CD4-positive, CD25-positive, alpha-beta regulatory T cell (primary cell): ENCODE measurements at places on chromosomes 3 and 15.

GRCh38 chr3:166110102-166110501, 272.9 kb upstream of the BCHE start:
- no peak for DNase-seq

- no peak for DNase-seq
Observed at GRCh38 chr3:53142986-53143385, 12.8 kb upstream of the RFT1 start.

DNA sequence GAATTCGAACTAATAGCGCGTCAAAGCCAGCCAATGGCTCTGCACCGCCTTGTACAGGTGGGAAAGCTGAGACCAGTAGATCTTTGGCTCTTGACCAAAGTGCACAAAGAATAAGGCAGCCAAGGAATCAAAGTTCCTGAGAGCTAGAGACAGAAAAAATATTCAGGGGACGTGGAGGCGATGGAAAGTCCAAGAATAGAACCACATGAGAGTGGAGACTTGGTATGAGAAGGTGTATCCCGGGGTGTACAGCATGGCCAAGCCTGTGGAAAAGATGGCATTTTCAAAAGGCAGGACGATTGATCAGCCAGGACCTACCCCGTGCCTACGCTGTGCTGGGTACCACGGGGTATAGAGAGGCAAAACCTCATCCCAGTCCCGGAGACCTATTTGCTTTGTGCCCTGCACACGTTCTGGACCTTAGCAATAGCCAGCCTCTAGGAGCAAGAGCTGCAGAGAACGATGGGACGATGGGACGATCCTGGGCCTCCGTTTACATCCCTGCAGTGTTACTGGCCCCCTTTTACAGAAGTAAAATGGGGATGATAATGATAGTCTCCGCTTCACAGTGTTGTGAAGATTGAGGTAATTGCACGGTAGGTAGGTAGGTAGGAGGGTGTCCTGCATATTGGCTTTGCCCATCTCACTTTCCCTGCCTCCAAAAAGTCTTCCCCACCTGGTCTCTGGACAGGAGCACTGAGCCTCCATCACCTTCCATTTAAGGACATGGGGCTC, 583 bp upstream of the RBSN start:
- DNase-seq: no peak

DNA sequence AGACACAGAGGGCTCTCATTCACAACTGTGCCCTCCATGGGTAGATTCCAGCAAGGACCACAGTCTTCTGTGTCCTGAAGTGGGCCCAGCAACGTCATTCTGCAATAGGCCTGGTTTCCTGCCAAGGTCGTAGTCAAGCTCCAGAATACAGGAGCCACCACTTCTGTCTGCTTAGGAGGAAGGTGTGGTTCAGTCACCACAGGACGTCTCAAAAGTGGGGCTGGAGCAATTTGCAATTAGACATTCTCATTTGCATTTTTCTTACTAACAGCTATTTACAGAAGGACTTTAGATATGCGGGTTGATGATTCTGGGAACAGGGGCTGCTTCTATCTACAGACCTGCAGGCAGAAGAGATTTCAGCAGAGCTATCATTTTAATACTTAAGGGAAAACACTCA, 58.7 kb upstream of the MYRIP start:
- DNase-seq: no peak

- DNase-seq: no peak
Observed at GRCh38 chr15:80967991-80968510, 21.6 kb downstream of the MESD start.

DNA sequence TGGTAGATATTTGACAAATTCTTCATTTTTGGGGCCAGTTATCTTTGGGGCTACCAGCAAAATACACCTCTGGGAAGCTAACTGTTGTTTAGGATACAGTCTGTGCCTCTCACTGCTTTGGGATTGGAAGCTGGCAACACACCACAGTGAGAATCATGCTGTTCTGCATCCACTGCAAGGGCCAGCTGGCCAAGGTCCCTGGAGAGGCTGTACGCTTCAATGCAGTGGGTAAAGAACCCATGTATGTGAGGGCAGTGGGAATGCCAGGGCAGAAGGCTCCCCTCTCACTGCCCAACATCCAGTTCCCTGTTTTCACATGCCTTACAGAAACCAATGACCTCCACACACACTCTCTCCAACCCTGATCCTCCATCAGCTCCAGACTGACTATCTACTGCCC, 20.1 kb downstream of the ZDHHC3 start:
- no peak for DNase-seq

DNA sequence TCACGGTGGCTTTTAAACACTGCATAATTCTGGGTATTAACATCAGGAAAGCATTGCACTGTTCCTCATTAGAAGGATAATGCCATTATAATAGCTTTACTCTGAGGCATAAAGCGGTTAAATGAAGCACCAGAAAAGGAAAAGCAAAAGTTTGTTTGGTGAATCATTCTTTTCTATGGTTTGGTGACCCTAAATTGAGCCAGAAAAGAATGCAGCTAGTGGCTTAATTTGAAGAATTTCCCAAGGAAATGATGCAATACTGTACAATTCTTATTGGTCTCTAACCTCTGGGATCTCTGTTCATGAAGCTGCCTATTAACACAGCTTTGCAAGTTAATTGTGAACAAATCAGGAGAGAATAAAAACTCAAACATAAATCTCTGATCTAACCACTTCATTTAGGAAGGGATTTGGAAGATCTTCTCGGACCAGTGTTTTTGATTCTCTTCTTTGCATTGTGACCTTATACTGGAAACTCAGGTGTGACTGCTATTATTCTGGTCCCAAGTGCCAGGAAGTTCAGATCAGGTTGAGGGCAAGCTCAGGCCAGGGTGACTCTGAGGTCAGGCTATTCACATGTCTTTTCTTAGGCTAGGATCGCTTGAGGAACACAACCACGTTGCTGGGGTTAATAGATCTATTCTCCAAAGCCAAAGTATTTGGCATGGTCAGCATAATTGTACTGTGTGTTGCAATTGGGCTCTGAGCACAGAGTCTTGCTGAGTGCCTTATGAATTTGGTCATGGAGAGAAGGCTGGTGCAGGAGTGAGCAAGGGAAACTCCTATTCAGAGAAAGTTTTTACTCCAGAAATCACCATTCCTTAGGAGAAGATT, 11.3 kb upstream of the DLG1 start:
- no peak for DNase-seq

GRCh38 chr3:9028134-9028533, 64.9 kb upstream of the RAD18 start:
- no peak for DNase-seq

DNA sequence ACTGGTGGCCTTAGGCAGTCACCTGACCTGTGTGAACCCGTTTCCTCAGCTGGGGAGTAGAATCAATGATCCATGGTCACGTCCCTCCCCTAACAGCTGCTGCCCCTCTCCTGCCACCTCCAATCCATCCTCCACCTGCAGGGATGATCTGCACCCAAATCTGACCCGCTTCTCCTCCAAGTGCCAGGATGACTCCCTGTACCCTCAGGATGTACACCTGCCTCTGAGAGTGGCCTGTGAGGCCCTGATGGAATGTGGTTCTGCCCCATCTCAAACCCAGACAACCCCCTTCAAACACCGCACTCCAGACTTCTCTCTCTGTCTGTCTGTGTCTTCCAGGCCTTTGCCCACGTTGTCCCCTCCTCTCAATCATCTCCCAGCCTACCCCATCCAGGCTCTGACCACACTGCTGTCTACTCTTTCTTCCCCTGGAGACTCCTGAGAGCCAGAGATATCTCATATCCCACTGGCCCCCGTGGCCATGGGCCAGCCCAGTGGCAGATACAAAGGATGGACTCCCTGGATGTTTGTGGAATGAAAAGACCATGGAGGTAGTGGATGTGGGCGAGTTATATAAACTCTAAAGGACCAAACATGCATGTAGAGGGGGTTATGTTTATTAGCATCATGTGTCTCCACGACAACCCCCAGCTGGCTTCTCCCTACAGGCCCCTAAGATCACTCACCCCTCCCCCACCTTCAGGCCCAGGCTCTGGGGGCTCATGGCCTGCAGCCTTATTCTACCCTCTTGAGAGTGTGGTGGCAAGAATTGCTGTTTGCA, 84.9 kb downstream of the SMAD6 start:
- DNase-seq: no peak

DNA sequence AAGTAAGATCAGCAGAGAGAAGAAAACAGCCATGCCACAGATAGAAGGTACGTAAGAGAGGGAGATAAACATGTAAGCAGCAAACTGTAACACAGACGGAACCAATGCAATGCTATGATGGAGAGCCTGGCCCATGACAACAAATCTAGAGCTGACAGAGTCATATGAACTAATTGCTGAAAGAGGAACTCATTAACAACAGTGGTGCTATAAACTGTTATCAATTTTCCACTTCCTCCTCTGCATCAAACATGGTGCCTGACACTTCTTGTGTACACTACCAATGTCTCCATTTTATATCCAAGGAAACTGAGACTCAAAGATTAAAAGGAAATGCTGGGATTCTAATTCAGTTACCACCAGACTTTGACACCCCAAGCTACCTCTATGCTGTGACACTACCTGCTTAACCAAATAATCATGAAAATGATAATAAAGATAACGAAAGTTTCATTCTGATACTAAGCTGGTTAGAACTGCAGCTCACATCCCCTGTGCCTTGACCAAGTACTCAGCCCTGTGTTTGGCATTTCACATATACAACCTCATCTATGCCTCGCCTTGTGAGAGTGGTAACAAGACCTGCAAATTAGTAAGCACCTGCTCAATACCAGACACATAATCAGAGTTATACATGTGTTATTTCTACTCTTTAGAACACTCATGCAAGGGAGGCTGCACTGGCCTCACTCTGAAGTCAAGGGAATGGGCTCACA, 79.3 kb downstream of the ANO10 start:
- DNase-seq: no peak

GRCh38 chr3:145959457-145960088, 201.4 kb downstream of the PLOD2 start:
- DNase-seq: no peak

DNA sequence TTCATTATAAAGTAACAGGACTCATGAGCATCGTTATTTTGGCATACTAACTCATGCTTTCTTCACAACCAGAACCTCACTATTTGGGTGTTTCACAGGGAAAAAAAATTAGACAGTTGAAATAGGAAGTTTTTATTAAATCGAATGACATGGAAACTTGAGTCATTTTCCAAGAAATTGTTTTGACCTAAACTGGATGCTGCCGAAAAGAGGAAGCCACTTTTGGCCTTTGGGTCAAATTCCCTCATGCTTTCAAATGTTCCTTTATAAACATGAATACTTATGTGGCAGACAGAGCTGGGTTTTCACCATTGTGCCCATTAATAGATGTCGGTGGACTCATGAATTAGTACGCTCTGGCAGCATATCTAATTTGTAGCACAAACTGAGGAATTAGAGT, 224.9 kb downstream of the MCTP2 start:
- no peak for DNase-seq

GRCh38 chr3:29427266-29428103, 146.6 kb downstream of the RBMS3 start:
- DNase-seq: no peak

- DNase-seq: no peak
Observed at GRCh38 chr3:71075494-71075893, 508.0 kb downstream of the FOXP1 start.

DNA sequence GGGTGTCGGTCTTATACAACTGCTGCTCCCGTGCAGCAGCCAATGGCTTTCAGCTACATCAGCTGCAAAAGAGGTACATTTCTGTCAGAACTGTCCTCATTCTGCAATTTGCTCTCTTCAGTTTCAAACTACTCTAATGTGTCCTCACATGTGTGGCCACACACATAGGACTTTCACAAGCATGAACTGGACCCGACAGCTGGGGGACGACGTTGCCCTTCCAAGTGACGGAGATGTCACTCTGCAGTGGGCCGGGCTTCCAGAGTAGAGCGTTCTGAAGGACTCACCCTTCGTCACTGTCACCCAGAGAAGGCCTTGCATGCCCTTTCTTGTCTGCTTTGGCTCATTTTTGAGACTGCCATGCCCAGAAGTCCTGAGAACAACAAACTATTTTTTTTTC, 189.8 kb downstream of the ATP10A start:
- no peak for DNase-seq

DNA sequence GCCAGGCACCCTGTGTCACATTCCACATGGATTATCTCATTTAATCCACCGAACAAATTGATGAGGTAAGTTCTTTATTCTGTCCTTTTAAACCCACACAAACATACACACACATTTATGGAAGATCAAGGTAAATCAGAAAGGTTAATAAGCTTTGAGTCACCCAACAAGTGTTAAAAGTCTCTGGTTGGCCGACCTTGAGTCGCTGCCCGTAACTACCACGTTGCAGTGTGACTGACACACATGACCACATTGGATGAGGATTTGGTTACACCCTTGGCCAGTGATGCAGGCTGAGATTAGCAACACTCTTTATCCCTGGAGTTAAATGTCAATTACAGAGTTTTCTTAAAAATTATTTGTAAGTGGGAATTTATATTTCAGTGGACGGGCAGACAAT, 19.2 kb downstream of the FOXP1 start:
- DNase-seq: no peak

DNA sequence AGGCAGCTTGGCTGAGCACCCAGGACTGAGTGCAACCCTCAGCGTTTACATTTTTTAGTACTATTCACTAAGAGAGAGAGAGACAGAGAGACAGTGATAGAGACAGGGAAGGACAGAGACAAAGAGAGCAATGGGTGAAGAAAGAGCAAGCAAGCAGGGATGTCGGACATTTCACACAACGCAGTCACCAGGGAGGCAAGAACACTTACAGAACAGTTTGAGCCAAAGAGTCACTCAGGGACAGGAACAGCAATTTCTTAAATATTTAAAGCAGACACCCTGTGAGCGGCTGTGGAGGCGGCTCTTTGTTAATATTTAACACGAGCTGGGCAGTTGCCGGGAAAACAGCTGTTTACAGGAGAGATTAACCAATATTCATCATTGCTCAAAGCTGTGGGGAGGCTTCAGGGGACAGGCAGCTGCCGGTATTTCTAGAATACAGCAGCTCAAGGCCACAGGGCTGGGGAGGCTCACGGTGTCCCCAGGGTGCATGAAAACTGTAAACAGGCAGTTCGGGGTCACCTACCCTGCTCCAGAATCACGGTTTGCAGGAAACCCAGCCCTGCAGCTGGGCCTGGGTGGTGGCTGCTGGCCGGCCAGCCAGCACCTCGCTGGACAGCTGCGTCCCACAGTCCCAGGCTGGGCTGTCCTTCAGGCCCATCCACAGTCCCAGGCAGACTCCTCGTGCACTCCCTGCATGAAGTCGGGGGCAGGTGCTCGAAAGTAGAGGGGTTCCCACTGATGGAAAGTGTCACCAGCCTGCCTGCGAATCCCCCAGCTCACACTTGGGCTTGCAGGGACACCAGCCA, 38.8 kb upstream of the PCSK6 start:
- DNase-seq: no peak

DNA sequence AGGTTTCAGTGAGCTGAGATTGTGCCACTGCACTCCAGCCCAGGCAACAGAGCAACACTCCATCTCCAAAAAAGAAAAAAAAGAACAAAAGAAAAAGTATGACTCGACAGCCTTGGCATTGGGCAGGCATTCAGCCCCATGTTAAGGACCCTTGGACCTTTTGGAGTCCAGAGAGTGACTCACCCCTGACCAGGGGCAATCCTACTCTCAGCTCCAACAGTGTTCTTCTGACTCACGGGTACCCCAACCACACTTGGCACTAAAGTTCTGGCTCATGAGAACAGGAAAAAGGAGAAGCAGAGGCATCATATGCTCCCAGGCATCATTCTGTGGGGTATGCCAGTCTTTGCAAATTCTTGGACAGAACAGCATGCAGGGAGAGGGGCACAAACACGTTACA, 252.4 kb upstream of the HES1 start:
- no peak for DNase-seq

GRCh38 chr15:70356919-70357318, 259.2 kb upstream of the TLE3 start:
- no peak for DNase-seq

GRCh38 chr15:76983590-76984375, 11.1 kb upstream of the PSTPIP1 start:
- DNase-seq: no peak
